Small intestine (tissue), 16 donors: ENCODE measurements at places on chromosomes 6 and 20. TPM values are rescaled to one million over a fixed set of nuclear protein-coding genes. Genes with fewer than 3 reads are reported as not detected.

Gene BAG2
- 0.81 TPM for polyA plus RNA-seq

Gene RTF2
- 83.5 TPM for polyA plus RNA-seq

Gene TMX4
- 17.9 TPM for polyA plus RNA-seq

Gene DNAH8
- polyA plus RNA-seq: under 0.01 TPM

Gene HLA-DMB
- 22.8 TPM for polyA plus RNA-seq

Gene EPPIN
- not detected for polyA plus RNA-seq

Gene C6orf15
- not detected for polyA plus RNA-seq

DNA sequence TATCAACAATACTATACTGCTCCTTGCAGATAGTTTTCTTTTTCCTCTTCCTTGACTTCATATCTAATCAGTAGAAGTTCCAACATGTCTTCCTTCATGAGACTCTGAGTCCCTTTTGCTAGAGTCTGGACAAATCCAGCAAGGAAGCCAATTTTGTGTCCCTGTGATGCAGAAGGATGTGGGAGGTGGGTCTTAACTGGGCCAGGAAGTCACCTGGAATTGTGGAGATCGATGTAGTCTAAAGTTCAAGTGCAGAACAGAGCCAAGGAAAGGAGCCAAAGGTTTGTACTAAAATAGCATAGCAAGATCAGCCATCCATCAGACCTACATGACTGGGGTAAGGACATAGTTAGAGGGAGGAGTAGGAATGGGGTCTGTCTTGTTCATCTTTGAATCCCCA is 37.6 kb downstream of the SPTLC3 start:
- no peaks in the 10 kb centered on the region for H3K27me3 ChIP-seq
- no peaks in the 10 kb centered on the region for H3K4me1 ChIP-seq
- no peaks in the 10 kb centered on the region for H3K36me3 ChIP-seq
- no peak overlapping the region for H3K27ac ChIP-seq

DNA sequence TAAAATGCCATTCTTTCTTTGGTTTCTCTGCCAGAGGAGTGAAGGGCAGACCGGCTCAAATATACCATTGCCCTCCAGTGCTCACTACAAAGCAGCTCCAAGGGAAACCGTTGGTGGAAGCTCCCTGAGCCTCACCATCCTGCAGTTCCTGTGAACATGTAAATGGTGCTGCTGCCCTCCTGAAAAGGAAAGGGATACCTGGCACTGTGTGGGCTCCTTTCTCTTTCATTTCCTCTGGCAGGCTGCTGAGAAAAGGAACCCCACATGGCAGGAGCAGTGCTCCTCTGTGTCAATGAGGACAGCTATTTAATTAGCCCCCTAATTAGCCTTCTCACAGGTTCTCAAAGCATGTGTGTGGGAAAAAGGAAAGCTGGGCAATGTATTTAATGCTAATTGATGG is 142.5 kb downstream of the KLHL32 start:
- no peak overlapping the region for H3K27ac ChIP-seq
- no peak overlapping the region for H3K4me3 ChIP-seq
- H3K4me1 ChIP-seq: no peaks in the 10 kb centered on the region
- no peaks in the 10 kb centered on the region for H3K27me3 ChIP-seq
- no peak for DNase-seq
- H3K36me3 ChIP-seq: peaks cover 3% of the 10 kb centered on the region

GRCh38 chr20:22353586-22353985 is 230.8 kb downstream of the FOXA2 start:
- H3K4me3 ChIP-seq: no peak overlapping the region
- no peak for DNase-seq
- H3K27me3 ChIP-seq: no peaks in the 10 kb centered on the region
- no peaks in the 10 kb centered on the region for H3K4me1 ChIP-seq

DNA sequence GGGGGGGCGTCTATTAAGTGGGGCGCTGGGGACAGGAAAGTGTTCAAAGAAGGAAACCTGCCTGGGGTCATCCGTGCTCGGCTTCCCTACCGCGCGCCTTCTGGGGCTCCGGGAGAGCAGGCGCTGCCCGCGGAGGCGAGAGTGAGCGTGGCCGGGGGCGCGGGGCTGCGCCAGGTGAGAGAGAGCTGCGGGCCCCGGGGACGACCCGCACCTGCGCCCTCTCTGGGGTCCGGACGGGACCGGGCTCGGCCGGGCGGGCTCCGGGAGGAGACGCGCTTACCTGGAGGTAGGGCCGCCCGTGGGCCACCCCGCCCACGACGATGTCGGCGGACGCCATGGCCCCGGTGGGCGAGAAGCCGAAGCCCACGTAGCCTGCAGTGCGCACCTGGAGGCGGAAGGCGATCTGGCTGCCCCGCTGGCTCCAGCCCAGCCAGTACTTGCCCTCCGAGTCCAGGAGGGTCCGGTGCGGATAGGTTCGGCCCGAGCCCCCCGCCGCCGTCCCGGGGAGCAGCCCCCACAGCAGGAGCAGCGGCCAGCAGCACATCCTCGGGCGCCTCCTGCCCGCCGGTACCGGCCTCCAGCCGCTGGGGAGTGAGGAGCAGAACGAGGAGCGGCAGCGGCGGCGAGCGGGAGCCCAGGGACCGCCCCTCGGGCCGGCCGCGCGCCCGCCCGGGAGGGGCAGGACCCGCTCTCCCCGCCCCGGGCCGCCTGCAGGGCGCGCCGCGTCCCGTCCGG is at the start of gene MOXD1:
Gene MOXD1, minus strand, starts transcription at position 593 of the 735 bp plus-strand sequence. Its CDS starts 49 bp downstream, at position 544.
- peak within 1 kb of the TSS; percentile 50 for H3K4me3 ChIP-seq
- peak; percentile 22 for DNase-seq
- H3K27ac ChIP-seq: no peak within 1 kb of the TSS
- no peaks in the 10 kb centered on the region for H3K27me3 ChIP-seq
- no peaks in the 10 kb centered on the region for H3K4me1 ChIP-seq
- H3K36me3 ChIP-seq: no peaks in the 10 kb centered on the region

- H3K4me1 ChIP-seq: no peaks in the 10 kb centered on the region
- no peak for DNase-seq
- H3K27ac ChIP-seq: no peak overlapping the region
- no peaks in the 10 kb centered on the region for H3K27me3 ChIP-seq
- no peaks in the 10 kb centered on the region for H3K36me3 ChIP-seq
- H3K4me3 ChIP-seq: no peak overlapping the region
Measured at GRCh38 chr6:79438030-79438429, 99.2 kb downstream of the LCA5 start.

DNA sequence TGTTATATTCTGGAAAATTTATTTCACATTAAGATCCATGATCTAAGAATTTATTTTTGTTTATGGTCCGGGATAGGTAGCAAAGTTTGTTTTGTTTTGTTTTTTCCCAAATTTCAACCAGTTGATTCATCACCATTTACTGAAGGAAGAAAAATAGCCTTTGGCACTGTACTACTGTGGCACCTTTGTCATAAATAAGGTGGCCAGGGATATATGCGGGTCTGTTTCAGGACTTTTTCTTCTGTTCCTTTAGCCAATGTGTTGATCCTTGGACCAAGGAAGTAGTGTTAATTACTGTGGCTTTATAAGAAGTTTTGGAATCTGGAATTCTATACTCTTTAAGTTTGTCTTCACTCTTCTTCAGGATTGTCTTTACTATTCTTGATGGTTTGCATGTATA is 171.7 kb downstream of the FAXC start:
- no peak overlapping the region for H3K4me3 ChIP-seq
- H3K27me3 ChIP-seq: no peaks in the 10 kb centered on the region
- H3K36me3 ChIP-seq: no peaks in the 10 kb centered on the region
- DNase-seq: no peak
- H3K4me1 ChIP-seq: no peaks in the 10 kb centered on the region
- H3K27ac ChIP-seq: no peak overlapping the region

GRCh38 chr6:54778731-54779130 is 67.8 kb upstream of the FAM83B start:
- no peaks in the 10 kb centered on the region for H3K36me3 ChIP-seq
- no peaks in the 10 kb centered on the region for H3K27me3 ChIP-seq
- H3K4me1 ChIP-seq: no peaks in the 10 kb centered on the region
- no peak overlapping the region for H3K4me3 ChIP-seq
- no peak overlapping the region for H3K27ac ChIP-seq

DNA sequence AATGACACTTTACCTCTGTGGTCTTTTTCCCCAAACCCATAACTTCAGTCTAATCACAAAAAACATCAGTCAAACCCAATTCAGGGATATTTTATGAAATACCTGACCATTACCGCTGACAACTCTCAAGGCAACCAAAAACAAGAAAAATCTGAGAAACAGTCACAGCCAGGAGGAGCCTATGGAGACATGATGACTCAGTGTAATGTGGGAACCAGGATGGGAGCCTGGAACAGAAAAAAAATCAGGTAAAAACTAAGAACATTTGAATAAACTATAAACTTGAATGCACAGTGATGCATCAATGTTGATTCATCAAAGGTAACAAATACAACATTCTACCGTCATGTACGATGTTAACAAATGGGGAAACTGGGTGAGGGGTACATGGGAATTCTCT is 84.1 kb upstream of the TSHZ2 start:
- no peak overlapping the region for H3K4me3 ChIP-seq
- no peaks in the 10 kb centered on the region for H3K27me3 ChIP-seq
- H3K27ac ChIP-seq: no peak overlapping the region
- no peaks in the 10 kb centered on the region for H3K36me3 ChIP-seq

DNA sequence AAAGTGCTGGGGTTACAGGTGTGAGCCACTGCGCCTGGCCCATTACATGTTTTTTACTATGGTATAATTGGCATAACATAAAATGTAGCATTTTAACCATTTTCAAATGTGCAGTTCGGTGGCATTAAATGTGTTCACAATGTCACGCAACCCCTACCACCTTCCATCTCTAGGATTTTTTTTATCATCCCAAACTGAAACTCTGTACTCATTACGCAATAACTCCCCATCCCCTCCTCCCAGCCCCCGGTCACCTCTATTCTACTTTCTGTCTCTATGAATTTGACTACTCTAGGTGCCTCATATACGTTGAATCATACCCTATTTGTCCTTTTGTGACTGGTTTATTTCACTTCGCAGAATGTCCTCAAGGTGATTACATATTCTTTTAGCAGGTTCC is 233.1 kb upstream of the ARID1B start:
- H3K27me3 ChIP-seq: no peaks in the 10 kb centered on the region
- H3K4me3 ChIP-seq: no peak overlapping the region
- no peaks in the 10 kb centered on the region for H3K4me1 ChIP-seq
- no peak for DNase-seq

DNA sequence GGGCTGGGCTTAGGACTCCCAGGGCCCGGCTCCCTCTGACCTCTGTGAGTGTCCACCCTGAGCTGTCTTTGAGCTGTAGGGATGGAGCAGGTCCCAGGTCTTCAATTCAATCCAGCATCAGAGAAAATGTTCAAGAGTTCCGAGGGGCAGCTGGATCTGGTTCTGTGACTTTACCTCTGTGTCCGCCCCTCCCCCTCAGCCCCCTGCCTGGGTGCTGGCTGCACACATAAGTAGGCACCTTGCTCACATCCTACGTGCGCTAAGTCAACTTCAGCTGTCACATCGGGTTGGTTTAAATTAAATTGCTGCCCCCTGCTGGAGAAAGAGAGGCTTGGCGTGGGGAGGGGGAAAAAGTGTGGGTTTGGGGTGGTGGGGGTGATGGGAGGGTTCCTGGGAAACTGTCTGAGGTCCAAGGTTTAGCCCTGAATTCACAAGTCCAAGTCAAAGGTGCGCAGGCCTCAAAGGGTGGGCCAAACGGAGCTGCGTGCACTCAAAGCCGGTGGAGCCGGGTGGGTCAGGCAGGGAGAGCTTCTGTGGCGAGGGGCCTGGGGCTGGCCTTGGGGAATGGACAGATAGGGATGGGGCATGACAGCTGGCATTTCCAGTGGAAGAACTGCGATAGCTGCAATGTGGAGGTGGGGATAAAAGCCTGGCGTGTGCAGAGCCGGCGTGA is 3.0 kb downstream of the WFDC5 start:
- H3K4me1 ChIP-seq: no peaks in the 10 kb centered on the region
- DNase-seq: no peak
- H3K27me3 ChIP-seq: no peaks in the 10 kb centered on the region
